ENCODE measurements at places on chromosomes 5 and 9. TPM values are rescaled to one million over a fixed set of nuclear protein-coding genes. Genes with fewer than 3 reads are reported as not detected.

DNA sequence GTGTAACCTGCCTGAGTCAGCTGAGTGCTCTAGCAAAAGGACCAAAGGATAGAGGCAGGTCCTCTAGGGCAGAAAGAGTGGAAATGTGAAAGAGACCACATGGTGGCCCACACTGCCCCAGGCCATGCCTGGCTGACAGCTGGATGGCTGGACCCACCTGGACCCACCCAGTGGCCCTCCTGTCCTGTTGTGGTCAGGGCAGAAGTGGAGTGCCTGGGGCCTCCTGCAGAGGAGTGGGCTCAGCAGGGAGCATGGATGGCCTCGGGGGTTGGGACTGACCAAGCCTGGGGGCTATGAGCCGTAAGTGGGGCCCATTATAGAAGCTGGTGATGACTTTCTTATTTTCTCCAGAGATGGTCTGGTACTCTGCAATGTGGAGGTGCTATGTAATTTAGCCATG, 55.7 kb upstream of the FAM120AOS start:
- no peak for DNase-seq

GRCh38 chr5:134466241-134467069, 54.8 kb upstream of the CDKN2AIPNL start:
- peak; percentile 98 for DNase-seq

GRCh38 chr5:136810261-136810801, 445.0 kb upstream of the TRPC7 start:
- DNase-seq, result no peak

DNA sequence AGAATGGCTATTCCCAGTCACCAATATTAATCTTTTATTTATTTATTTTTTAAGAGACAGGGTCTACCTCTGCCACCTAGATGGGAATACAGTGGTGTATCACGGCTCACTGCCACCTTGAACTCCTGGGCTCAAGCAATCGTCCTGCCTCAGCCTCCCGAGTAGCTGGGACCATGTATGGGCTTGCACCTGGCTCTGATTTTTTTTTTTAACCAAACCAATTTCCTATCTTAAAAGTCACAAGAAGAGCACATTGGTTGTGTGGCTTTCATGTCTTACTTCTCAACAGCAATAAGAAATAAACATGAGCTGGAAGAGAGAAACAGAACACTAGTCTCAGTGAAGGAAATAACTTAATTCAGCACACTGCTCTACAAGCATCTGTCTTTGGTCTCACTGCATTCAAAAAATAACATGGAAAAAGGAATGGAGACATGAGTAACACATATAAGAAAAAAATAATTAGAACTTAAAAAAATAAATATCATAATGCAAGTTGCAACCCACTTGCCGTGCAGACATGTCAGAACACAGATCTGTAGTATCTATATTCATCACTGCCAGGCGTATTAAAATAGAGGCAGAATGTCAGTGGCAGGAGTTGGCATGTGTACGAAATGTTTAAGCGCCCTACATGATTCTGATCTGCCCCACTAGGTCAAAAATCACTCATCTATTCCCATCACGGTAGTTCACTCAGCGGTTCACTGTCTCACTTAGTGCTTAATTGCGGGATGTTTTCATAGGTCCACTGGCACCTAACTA, 66.4 kb downstream of the EFNA5 start:
- DNase-seq, result no peak

DNA sequence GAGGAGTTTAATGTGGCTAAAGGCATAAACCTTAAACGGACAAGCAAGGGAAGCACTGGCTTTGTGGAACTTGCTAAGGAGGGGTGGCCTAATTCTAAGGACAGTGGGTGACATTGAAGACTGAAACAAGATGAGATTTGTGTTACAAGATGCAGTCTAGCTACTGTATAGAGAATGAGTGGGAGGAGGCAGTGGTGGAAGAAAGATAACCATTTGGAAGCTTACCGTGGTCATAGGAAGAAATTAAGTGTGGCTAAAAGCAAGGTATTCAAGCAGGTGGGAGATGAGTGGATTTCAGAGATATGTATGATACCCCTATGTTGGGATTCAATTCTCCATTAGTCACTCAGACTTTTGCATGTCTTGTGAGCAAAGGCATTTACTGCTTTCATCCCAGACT, 4.6 kb downstream of the PAM start:
- no peak for DNase-seq

SLC6A3 gene
- 0.27 TPM for total RNA-seq

WDR31 gene
- 1.7 TPM for total RNA-seq

PCAT7 gene
- not detected for total RNA-seq

Data from ovary (tissue), 10 donors.